Stimulated activated CD8-positive, alpha-beta memory T cell treated with anti-CD3 and anti-CD28 coated beads, Interleukin-7, amount 100 ng/mL, for 4 hours (primary cell): ENCODE measurements at places on chromosomes 6 and 20.
A peak's percentile ranks its signal among the peaks of the same experiment; 100 is the strongest.

- no peak for DNase-seq
Measured at GRCh38 chr6:56005426-56005825, 130.0 kb upstream of the BMP5 start.

DNA sequence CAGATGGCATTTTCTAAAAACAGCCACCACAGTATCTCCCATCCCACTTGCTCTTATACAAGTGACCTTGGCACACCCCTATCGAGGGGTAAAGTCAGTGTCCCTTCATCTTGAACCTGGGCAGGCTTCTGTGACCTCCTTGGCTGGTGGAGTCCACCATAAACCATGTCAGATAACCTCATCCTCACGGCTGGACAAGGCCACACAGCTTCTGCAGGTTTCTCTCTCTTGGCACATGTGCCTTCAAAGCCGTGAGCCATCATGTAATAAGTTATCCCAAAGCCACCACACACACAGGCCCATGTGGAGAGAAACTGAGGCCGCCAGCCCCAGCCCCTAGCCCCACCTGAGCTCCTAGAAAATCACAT is 105.4 kb downstream of the SNX5 start:
- DNase-seq: no peak

DNA sequence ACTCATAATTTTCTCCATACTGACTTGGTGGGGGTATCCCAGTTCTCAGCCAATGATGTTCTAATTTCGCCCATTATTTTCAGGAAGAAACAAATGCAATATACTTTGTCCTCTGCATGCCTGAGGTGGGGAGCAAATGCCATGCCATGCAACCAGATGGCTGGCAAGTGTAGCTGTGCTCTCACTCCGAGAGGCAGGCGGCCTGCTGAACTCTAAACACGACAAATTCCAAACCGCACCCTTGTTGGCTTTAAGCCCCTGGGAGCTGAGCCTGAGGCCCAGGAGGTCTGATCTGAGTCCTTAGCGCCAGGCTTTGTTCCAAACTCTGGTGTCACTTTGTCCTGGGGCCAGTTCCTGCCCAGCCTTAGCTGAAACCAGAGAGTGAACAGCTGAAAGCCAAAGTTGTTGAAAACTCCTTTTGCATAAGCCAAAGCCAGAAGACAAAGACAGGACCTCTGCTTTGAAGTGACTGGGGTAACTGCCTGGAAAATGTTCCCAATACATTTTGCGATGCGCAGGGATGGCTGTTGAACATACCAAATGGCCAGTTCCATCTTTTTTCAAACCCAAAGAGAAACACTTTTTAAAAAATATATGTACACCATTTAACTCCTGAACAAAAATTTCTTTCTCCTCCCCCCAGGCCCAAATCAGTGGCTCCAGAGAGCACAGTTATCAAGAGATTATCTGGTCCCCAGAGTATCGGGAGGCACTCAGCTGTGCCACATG is 46.2 kb downstream of the TTI1 start:
- no peak for DNase-seq

- no peak for DNase-seq
Measured at GRCh38 chr6:107661291-107661690, 162.8 kb downstream of the SCML4 start.

DNA sequence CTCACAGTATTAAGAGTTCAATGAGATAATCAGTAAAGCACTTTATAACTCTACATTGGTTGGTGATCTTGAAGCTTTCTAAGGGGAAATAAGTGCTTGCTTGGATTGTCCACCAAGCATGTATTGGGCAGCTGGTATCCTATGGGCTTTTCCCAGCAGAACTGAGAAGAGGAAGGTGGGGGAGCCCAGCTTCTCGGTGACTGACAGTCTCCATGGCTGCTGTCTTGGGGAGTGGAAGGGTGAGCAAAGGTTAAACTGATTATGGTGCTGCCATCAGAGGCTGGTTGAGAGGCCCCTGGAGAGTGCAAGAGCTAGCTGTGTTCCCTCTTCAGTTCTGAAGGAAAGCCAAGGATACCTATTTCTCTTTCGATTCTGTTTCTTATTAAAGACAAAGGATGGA is 35.5 kb upstream of the ADTRP start:
- no peak for DNase-seq

GRCh38 chr20:13784271-13784892 is 337 bp downstream of the ESF1 start:
- no peak for DNase-seq

DNA sequence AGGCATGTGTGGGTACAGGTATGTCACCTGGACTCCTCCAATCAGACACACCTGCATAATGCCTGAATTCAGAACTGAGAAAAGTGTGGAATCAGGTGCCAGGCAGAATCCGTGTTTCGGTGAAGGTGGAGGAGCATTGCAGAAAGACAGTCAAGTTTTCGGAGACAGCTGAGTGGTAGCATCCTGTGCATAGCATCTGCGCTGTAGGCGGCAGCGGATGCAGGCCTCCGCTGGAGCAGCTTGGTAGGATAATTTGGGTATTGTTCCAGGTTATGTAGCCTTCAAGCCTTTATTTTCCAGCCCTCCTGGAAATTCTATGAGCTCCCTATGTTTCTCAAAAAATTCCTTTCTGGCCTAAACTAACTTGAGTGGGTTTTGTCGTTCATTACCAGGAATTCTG is 15.5 kb upstream of the ARMC2 start:
- DNase-seq: no peak

DNA sequence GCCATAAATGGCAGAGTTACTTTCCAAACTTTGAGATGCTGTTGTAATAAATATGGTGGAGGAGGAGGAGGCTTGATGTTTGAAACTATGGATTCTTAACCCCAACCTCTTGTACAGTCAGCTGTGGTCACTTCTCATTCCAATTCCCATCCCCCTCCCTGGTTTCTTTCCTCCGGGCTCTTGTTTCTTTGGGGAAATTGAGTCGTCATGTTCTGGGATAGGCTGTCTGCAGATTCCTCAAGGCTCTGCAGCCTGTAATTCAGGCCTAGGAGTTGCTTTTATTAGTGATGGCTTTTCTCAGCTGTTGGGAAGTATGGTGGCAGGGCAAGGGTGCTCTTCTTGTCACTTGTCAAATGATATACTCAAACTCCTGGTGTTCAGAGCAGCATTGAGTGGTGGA is 2.6 kb downstream of the PTK7 start:
- no peak for DNase-seq

DNA sequence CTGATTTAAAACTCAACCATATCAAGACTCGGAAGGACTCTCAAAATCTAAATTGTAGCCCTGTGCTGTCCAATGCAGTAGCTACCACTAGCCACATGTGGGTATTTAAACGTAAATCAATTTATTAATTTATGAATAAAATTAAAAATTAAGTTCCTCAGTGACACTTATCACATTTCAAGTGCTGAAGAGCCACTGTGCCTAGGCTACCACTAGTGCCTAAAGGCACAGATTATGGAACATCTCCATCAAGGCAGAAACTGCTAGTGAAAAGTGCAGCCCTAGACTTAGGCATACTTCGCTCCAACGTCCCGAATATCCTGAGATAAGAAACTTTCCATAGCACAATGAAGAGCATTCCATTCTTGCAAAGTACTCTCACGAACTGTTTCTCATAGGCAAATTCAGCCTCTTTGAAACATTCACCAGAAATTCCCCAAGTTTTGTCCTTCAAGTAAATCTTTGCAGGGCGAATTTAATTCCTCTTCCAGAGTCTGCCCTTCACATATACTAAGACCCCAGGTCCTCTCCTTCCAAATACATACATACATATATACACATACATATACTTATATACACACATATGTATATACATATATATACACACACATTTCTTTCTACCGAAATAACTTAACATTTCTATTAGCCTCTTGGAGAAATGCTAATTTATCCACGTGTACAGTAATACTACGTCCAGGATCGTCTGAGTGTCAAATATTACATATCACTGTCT is 1.3 kb downstream of the SUPT3H start:
- DNase-seq: no peak

- no peak for DNase-seq
Measured at GRCh38 chr20:8443464-8444072, 311.5 kb downstream of the PLCB1 start.

GRCh38 chr6:92848901-92849300 is 570.5 kb downstream of the EPHA7 start:
- DNase-seq: no peak

- DNase-seq: no peak
Measured at GRCh38 chr20:3616250-3616649, 46.9 kb downstream of the GFRA4 start.

DNA sequence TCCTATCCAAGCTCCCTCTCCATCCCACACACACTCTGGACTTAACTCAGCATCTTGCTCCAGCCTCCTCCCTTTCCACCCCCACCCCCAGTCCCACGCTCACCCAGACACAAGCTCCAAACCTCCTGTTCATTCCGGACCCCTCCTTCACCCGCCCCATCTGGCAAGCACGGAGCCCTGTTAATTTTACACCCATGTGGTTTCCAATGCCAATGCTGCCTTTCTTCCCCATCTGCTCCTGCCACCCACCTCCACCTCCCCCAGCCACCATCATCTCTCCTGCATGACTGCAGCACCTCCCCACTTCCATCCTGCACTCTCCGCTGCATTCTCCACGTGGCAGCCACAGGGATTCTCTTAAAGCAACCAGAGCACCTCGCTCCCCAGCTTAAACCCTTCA is 9.9 kb upstream of the CDK5RAP1 start:
- no peak for DNase-seq

DNA sequence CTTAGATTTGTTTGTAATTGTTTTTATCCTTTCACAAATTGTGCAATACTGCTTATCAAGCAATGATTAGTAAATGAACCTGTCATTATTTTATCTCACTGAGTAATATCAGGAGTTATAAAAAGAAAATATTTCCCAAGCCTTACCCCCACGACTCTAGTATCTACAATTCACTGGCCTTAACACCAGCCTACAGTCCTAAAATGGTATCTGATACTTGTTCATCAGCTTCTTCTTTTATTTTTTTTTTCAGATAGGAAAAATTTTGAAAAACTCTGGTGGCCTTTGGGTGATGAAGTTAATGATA is 160.8 kb upstream of the FOXA2 start:
- no peak for DNase-seq

- no peak for DNase-seq
Measured at GRCh38 chr6:133594652-133595110, 294.2 kb upstream of the TCF21 start.

DNA sequence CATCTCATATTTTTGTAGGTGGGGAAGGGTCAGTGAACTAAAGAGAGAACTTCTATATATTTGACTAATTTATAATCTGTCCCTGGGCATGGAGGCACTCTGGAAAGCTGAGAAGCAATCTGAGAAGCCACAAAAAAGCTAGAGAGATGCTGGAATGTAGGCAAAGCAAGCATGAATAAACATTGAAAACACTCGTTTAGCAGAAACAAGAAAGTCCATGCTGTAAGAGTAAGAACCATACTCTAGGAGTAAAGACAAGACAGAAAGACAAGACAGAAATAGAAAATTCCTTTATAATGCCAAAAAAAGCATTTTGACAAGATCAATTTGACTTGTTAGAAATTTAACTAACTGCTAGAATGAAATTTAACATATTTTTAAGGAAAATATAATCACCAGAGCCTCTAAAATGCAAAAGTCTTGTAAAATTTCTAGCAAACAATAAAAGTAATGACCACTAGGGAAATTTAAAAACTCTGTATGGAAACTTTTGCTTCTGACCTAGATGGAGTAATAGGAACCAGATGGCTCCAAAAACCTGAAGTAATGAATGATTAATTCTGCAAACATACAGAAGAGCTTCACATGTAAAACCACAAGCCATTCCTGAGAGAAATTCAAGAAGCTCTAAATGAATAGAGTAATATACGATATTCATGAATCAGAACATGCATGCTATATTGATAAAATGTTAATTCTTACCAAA is 625.7 kb upstream of the PTCHD4 start:
- DNase-seq: no peak

GRCh38 chr6:27472182-27472616 is 706 bp downstream of the ZNF184 start:
- peak; percentile 52 for DNase-seq

DNA sequence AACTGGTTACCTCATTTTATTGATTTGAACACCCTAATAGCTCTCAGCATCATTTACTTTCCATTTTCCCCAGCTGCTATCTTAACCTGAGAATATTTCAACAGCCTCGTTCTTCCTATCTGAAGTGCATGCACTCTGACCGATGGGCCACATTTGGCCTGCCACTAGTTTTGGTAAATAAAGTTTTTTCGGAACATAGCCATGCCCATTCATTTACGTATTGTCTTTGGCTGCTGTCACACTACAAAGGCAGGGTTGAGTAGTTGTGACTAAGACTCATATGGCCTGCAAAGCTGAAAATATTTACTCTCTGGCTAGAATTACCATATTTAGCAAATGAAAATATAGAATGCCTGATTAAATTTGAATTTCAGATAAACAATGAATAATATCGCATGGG is 10.8 kb downstream of the ADGRF4 start:
- DNase-seq: no peak

GRCh38 chr6:15362274-15363160 is 116.6 kb downstream of the JARID2 start:
- no peak for DNase-seq

GRCh38 chr6:161318456-161318855 is 44.6 kb upstream of the AGPAT4 start:
- DNase-seq: no peak

DNA sequence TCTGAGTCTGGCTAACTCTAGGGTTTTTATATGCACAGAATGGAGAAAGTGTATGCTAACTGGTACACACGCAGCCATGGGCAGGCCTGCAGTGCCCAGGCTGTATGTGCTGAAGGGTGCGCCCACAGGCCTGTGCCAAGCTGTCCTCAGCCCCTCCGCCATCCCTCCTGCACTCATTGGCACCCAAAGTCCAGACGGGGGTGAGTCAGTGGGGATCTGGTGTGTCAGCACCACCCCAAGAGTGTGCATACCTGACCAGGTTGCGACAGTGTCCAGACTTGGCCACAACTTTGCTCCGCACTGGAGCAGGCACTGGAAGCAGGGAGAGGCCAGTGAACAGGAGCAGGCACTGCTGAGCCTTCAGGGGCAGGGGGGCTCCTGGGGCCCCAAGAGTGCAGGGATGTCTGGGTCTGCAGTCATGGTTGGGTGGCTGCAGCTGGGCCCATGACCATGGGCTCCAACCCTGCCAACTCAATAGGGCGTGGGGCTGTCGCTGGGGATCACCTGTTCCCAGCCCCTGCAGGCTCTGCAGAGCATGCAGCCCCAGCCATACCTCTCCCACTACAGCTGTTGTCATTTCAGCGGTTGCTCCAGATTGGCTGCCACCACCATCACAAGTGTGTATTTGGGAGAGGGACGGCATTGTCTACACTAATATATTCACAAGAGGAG is 717.8 kb downstream of the EPHA7 start:
- no peak for DNase-seq
